ENCODE measurements at places on chromosomes 1 and 21.

- DNase-seq: no peak
These were observed 5.6 kb upstream of the TSPEAR start for GRCh38 chr21:44716984-44717383.

DNA sequence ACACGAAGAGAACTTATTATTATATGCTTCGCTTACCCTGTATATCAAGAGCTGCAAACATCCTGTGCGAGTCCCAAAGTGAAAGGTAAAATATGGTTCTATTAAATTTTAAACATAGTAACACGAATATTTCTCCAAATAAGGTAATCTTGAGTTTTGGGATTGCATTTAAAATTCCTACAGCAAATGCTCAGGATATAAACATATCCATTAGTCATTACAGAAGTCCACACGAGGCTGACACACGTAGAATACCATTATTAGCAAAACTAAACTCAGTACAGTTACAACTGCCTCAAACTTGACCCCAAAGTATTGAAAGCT lies 282 bp upstream of the LYPLAL1 start:
- no peak for DNase-seq

GRCh38 chr21:36163750-36164741 lies 7.4 kb downstream of the DOP1B start:
- DNase-seq: no peak

DNA sequence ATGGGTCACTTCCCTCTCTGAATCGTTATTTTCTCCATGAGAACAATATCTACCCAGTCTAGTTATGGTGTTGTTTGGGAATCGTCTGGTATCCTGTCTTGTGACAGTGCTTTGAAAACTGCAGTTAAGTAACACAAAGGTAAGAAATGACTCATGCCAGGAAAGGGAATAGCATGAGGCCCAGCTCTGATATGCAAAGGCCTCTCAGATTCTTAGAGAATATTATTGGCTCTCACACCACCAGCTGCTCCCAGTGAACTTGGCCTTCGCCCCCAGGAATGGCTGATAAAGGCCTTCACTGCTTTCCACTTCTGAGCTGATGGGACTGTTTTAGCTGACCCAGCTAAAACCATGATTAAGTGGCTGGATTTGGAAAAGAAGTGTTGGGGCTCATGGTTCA lies 27.1 kb downstream of the NEK2 start:
- no peak for DNase-seq

DNA sequence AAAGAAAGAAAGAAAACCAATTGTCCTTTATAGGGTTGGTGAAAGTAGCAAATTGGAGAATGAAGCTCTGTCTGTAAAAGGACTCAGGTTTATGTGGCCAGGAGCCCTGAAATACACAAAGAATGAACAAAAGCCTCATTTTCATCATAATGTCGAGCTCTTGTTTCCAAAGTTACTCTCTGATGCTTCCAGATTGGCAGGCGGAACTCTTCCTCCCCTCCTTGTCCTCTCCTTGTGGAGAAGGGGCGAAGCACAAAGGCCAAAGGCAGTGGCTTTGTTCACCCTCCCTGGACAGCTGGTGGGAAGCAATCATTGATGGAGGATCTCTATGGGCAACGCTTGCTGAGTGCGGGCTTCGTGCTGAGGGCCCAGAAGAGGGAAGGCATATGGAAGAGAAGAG lies 5.6 kb downstream of the CA6 start:
- no peak for DNase-seq

DNA sequence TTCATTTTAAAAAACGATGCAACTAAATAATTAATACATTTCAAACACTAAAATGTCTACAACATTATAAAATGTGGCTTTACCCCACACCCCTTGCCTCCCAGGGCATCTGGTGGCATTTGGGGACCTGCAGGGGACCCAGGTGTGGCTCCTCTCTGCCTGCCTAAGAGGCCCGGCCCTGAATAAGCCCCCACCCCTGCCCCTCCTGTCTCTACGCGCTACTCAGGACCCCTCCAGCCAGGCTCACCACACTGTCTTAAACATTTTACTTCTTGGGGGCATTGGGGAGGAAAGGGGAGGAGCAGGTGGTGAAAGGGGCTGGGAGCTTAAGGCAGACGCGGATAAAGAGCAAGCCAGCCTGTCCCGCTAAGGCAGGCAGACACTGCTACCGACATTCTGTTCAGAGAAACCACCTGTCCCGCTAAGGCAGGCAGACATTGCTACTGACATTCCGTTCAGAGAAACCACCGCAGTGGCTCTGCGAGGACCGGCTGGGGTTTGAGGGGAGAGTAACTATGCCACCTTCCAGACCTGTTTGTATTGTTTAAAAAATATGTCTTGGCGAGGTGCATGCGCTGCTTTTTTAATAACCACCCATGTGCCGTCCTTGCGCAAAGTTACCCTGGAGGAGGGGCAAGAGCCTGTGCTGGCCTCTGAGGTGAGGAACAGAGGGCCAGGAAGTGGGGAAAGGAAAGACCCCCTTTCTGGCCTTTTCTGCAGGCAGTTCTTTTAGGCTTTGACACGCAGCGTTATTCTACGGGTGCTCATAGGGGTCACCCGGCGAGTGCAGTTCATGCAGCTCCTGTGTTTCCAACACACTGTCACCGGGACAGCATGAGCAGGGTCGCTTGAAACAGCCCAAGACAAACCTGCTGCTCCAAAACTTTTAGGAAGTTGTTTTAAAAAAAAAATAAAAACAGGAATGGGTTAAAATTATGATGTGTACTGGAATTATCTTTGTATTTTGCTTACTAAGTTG lies 51.3 kb upstream of the RIPK4 start:
- DNase-seq: no peak

DNA sequence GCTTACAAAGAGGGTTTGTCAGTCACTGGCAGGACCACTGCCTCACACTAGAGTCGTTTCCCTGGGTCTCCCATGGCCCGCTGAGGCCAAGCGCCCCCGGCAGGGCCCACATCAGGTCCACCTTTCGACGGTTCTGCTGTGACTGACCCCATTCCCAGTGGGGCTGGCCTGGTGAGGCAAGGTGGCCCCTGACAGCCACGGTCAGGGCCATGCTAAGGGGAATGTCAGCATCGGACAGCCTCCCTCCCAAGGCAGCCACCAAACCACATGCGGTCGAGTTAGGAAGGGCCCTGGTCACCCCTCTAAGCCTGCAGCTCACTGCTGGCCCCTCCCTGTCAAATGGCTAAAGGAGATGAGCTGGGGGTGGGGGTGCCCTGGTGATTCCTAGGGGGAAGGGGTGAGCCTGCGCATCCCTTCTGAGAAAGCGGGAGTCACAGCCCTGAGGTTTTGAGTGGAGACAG lies 2.9 kb upstream of the KIF17 start:
- DNase-seq: no peak

DNA sequence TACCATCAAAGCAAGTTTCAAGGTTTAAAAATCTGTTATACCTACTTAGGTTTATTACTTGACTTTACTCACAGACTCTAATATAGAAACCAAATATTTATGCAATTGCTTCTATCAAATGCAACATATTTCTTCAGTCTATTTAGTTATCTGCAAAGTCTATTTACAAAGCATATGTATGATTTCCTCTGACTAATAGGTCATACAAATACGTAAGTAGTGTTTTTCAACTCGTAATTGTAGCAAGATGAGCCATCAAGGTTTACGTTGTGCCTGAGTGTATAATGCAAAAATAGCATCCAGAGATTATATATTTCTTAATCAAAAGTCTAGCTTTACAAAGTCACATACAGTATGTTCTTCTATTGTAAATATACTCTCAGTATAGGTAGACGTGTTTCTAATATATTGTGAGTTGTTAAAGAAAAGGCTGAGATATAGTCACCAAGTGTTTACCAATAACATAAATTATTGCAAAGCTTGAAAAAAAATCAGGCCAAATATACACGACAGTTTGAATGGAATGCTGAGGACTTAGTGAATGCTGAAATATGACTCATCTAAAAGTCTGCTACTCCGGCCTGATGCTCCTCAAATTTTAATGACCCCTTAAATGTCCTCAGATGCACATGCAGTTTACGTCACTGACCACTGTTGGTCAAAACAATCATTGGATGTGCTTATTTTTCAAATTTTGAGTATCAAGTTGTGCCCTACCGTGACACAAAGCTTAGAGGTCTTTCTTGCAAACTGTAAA lies 48.4 kb downstream of the ADAMTS5 start:
- DNase-seq: no peak

DNA sequence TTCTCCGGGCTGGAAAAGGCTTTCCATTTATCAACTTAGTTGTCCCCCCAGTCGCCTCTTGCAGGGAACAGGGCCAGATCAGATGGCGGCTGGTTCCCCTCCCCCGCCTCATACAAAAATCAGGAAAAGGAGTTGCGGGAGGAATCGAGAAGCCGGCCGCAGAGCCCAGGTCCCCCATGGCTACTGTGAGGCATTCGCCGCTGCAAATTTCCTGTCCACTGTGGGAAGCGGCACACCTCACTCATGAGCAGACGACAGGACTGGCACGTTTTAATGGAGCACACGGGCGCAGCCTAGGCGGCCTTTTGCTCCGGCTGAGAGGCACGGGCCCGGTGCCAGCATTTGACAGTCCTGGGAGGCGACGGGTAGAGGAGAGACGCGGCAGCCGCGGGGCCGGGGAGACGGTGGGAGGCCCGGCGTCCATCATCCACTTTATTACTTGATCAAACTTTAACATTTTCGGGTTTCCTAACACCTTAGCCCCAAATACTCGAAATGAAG lies 1.1 kb downstream of the GNG4 start:
- no peak for DNase-seq

DNA sequence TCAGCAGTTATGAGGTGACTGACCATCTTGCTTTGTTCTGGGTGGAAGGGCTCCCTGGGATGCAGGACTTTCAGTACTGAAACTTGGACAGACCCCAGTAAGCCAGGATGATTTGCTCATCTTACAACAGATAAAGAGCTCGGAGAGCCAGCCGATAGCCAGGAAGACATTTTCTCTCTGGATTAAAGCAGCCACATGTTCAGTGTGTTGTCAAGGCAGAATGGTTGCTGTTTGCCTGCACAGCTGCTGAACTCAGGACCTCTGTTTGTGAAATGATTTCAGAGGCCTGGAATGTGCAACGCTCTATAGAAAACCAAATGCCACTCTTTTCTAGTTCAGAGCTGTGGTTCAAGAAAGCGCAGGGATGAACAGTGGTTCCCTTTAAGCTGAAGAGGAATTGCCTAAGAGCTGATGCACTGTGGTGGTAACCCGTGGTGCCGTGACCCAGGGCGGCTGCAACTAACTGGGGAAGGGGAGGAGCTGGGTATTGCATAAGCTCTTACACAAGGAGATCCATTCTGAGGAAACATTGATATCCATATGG lies 40.7 kb downstream of the CASQ2 start:
- no peak for DNase-seq

DNA sequence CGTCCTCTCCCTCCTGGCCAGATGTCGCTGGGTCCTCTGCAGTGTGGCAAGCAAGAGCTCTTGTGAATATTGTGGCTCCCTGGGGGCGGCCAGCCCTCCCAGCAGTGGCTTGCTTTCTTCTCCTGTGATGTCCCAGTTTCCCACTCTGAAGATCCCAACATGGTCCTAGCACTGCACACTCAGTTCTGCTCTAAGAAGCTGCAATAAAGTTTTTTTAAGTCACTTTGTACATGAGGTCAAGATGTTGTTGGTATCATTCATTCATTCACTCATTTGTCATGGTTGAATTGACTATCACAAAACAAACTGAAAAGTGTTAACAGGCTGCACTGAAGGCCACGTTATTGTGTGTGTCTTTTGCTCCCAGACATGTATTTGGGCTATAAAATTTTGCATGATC lies 8.2 kb upstream of the PADI6 start:
- no peak for DNase-seq

DNA sequence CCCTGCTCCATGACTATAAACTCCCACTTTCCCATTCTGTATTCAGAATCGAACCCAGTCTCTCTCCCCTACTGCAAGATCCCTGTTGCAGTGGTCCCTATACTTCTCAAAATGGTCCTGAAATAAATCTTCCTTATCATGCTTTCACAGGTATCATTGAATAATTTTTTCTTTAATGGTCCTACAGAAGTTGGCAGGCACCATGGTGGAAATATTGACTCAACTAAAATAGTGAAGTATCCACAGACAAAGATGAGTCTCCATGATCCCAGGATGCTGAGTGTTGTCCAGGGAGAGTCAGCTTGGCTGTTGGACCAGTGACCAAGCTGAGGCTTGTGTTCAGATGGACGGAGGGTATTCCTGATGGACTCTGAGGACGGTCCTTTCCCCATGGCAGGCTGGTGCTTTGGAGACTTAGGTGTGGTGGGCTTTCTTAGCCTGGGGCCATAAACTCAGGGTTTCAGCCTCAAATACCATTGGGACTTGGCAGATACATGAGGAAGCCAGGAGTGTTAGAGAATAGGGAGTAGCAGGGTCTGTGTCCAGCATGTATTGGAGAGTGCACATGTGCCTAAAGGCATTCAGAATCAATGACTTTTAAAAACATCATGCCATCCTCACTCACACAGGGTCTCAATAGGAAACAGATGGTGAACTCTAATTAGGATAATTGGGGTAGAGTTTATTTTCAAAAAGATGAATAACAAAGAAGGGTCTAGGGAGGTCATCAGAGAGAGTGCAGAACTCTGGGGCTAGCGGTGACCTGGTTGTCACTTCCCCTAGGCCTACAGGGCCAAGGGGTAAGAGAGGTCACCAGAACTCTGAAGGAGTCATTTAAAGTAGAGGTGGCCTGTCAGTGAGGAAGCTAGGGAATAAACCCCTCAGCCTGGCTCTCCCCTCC lies 19.8 kb downstream of the TINAGL1 start:
- no peak for DNase-seq

DNA sequence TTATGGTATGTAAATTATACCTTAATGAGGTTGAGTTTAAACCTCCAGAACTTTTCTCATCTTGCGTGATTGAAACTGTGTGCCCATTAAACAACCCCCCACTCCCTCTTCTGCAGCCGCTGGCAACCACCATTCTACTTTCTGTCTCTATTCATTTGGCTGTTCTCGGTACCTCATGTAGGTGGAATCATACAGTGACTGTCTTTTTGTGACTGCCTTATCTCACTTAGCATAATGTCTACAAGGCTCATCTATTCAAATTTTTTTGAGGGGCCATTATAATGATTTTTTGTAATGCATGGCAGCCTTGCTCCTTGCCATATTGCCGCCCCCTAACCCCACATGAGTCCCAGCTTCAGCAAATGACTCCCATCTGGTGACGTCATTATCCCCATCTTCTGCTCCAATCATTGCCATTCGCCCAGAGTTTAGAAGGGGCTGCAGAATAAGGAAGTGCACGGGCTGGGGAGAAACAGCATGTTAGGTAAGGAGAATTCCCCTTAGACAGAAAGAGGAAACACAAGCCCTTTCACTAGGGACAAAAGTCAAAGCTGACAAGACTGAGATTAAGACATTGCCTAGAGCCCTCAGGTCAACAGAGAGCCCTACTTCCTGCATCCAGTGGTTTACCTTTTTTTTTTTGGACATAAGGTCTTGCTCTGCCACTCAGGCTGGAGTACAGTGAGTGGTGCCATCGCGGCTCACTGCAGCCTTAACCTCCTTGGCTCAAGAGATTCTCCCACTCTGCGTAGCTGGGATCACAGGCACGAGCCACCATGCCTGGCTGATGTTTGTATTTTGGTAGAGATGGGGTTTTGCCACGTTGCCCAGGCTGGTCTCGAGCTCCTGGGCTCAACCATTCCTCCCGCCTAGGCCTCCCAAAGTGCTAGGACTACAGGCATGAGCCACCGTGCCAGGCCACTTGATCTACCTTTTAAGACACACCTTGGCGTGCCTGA lies 78.4 kb upstream of the ERRFI1 start:
- DNase-seq: no peak

All from stimulated activated CD8-positive, alpha-beta memory T cell treated with anti-CD3 and anti-CD28 coated beads, Interleukin-4, amount 100 ng/mL, for 24 hours (primary cell).